Suppressor macrophage treated with lipopolysaccharide for 1 hour (primary cell): ENCODE measurements at places on chromosomes 6 and 20.

- DNase-seq = no peak
These were observed 39.6 kb downstream of the OR2B2 start for GRCh38 chr6:27872642-27873020.

- DNase-seq = peak; percentile 43
These were observed 245.3 kb downstream of the OGFRL1 start for GRCh38 chr6:71533939-71534379.

DNA sequence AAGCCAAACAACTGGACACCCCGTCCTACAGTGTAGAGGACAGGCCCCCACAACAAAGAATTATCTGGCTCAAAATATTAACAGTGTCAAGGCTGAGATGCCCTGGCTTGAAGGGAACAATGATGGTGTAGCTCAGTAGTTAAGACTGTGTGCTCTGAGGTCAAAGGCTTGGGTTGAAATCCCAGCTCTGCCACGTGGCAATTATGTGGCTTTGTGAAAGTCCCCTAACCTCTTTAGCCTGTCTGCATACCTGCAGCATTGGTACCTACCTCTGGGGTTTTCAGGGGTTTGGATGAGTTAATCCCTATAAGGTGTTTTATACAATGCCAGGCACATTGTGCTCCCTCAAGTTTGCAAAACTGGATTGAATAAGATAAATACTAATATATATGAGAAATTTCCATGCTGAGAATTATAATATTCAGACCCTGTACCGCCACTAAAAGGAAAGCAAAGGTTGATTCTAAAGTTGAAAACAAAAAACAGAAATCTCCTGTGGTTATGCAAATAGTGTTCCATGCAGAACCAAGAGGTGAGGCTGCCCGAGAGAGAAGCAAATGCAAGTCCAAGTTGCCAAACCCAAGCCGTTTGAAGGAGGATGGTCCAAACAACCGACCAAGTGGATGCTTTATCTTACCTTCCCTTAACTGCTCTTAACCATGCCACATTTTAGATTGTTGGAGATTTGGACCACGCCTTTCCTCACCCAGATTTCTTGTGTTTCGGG is 199.8 kb downstream of the NFATC2 start:
- no peak for DNase-seq

- no peak for DNase-seq
These were observed 53.5 kb upstream of the SLC22A16 start for GRCh38 chr6:110529907-110530306.

DNA sequence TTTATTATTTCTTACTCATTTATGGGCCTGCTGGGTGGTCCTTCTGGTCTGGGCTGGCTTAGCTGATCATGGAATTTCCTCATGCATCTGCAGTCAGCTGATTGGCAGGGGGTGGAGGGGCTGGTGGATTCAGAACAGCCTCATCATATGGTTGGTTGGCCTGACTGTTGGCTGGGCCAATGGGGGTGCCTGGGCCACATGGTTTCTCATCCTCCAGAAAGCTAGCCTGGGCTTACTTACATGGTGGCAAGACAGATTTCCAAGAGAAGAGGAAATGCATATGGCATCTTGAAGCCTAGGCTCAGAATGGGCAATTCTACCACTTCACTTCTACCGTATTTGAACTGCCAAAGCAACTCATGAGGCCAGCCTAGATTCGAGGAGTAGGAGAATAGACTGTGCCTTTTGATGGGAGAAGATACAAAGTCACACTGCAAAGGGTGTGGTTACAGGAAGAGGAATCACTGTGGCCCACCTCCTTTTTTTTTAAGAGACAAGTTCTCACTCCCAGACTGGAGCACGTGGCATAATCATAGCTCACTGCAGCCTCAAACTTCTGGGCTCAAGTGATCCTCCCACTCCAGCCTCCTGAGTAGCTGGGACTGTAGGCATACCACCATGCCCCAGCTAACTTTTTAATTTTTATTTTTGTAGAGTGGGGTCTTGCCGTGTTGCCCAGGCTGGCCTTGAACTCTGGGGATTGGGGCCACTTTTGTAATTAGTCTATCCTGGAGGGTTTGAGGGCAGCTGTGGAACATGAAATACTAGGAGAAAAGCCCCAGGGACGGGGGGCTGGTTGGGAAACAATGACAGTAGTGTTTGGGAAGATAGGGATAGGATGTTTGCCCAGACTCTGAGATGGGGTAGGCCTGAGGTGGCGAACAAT is 47.6 kb upstream of the RNF24 start:
- no peak for DNase-seq

DNA sequence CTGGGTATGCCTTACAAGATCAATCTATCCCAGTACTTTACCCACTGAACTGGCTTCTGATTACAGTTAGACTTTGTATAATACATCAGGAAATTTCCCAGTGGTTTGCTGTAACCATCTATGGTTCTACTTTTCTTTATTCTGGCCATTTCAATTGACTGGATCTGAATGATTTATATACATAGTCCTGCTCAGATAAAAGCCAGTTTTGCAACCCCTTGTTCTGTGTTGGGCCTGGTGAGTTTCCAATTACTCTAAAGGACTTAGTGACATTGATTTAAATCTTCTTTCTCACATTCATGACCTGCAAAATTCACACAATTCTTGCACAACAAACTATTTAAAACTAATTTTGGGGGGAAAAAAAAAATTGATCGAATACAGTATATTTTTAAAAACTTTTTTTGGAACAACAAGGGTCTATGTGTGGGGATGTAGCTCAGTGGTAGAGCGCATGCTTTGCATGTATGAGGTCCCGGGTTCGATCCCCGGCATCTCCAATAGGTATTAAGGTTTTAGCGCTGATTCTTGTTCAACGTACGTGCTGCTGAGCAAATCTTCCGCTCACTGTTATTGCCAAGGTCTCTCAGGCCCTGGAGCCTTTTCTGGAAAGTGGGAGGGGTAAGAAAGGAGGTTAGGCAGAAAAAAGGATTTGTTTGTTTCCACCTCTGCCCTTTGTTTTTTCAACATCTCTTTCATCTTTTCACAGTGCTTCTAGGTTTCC is 117.5 kb downstream of the GPX5 start:
- DNase-seq = peak; percentile 20

DNA sequence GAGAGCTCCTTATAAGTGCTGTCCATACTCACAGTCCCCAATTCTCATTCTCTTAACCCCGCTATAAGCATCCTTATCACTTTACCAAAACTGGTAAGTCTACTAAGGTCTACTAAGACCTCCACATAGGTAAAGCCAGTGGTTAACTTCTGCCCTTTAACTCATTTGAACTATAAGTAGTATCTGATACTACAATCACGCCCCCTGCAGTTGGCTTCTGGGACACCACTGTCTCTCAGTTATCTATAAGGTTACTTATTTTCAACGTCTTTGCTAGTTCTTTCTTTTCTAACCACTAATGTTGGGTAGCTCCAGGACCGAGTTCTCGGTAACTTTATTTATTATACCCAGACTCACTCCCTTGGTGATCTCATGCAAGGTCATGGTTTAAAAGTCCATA is 142.6 kb downstream of the ARHGAP18 start:
- DNase-seq = peak; percentile 52

GRCh38 chr20:12721636-12722035 is 287.1 kb upstream of the SPTLC3 start:
- DNase-seq = no peak

GRCh38 chr20:46832555-46832954 is 62.1 kb upstream of the EYA2 start:
- DNase-seq = no peak

DNA sequence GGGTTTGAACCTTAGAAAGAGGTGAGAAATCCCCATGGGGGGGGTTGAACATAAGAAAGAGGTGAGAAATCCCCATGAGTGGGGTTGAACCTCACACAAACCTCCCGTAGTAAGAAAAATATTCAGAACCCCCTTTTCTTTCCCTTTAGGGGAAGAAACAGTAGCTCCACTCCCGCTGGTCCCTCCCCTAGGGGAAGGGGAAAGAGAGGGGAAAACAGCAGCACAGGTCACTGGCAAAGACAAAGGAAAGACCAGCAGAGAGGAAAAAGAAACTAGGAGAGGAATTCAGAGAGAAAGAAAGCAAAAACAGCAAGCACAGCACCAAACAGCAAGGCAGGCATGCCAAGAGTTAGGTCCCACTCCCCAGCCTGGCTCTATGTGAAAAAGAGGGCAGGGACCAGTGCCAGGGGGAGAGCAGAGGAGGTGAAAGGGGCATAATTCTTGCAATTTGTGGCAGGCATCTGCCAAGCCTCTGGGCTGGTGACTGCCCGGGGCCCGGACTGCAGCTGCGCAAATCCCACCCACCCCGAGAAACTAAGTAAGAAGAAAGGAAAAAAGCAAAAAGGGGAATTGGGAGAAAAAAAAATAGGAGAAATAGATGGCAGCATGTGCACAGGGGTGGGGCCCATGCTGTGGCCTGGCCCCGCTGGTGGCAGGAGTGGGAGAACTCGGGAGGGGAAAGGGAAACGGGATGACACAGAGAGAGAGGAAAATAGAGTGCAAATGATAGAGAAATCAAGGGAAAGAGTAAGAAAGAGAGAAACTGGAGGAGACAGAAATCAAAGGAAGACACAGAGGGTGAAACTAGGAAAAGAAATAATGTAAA is 15.1 kb upstream of the GOPC start:
- DNase-seq = peak; percentile 40

- no peak for DNase-seq
These were observed 129.3 kb upstream of the UST start for GRCh38 chr6:148617530-148617929.

- no peak for DNase-seq
These were observed 1.1 kb downstream of the CLPSL2 start for GRCh38 chr6:35777356-35778102.

DNA sequence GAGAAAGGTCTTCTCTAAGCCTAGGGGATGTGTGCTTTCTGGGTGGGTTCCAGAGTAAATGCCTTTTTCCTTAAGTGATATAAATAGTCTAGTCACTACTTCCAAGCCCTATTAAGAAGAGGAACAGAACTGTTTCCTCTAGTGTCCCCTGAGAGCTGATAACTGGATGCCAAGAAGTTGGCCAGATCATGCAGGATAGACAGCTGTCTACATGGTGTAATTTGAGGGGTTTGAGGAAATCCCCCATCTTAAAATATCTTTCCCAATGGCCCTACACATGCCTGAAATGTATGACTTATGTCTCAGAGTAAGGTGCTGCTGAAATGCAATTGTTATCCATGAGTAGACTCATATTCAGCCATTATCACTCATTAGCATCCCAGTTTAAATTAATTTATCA is 20.2 kb upstream of the PIM1 start:
- DNase-seq = peak; percentile 58

DNA sequence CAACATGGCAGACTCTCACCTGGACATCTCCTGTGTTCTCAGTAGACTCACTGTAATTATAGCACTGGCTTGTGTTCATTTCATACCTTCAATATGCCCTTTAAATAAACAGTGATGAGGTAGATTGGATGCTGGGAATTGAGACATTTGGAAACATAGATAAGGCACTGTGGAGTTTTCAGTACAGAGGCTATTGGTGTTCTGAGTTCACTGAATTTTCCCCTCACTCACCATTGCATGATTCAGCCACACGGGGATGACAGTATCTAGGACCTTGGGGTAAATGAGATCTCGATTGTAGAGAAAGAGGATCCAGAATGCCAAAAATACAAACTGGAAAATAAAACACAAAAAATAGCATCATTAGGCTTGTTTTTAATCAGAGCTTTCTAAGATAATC is 12.6 kb downstream of the ADTRP start:
- DNase-seq = peak; percentile 51

DNA sequence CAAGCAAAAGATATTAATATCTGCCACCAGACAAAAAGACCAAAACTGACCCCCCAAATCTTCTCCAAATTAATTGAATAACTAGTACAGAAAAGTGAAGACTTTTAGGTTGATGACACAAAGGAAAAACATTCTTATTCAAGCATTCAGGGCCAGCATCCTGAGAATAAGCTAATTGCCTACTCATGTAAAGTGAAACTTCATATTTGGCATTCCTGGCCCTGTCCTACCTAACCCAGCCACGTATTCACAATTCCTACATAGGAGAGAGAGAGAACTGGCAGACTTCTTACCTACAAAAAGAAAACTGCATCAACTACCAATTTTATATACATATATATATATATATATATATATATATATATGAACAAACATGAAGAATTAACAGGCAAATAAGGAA is 4.9 kb upstream of the ASCC3 start:
- no peak for DNase-seq

DNA sequence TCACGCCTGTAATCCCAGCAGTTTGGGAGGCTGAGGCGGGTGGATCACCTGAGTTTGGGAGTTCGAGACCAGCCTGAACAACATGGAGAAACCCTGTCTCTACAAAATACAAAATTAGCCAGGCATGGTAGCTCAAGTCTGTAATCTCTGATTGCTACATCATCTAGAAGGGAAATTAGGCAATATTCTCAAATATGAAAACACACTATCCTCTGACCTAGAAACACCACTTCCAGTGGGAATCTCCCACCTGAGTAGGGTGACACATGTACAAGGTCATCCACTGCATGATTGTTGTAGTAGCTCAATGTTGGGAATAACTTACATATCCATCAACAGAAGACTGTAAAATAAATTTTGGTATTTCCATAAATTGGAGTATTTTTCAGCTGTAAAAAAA is 19.1 kb upstream of the SIRPD start:
- DNase-seq = peak; percentile 69

DNA sequence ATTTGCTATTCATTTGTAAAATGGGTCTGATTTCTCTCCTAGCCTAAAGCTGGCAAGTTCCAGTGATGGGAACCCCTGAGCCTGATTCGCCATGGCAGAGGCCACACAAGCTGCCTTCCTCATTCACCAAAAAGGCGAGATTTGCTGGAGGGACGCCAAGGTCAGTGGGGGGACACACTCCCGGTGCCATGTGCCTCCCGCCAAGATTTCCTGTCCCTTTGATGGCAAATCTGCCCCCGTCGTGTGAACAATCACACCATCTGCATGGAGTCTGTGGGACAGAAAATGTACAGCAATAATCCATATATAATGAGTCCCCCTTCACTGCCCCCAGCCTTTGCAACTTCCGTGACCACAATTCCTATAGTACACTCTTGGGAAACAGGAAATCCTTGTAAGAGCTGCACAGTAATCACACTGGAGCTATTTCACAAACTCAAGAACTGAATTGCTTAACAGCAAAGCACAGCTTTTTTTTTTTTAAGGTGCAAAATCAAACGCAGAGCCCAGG is 15.7 kb upstream of the IGF2R start:
- DNase-seq = peak; percentile 73

DNA sequence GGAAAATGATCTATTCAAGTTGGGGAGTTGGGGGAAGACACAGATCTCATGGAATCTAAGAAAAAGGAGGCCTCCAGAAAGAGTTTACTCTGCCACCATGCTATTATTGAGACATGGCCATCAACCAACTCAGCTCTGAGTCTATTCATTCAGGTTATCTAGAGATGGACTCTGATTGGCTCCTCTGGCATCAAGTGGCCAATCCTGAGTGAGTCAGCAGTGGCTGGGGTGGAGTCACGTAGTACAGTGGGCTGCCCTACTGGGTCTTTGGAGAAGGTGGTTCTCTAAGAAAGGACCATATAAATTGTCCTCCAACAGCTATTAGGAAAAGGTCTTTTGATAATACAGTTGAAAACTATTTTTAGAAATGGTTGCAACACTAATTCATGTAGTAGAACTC is 42.1 kb downstream of the LYRM2 start:
- no peak for DNase-seq

DNA sequence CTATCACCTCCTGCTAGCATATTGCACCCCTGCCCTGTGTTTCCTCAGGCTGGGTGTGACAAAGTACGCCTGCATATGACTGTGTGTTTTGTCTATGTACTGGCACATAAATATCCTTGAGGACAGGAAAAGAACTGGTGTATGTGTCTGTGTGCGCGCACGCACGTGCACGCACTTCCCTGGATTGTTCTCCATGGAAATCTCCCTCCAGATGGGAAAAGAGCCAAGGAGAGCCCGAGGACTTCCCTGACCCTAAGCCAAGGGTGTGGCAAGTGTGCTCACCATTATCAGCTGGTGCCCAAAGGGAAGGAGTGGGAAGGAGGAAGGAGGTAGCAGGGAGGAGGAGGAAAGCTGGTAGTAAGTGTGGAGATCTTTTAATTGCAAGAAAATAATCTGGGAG is 117.6 kb downstream of the HIVEP2 start:
- peak; percentile 55 for DNase-seq
